ENCODE measurements at places on chromosomes 6 and 20.
A peak's percentile ranks its signal among the peaks of the same experiment; 100 is the strongest.

DNA sequence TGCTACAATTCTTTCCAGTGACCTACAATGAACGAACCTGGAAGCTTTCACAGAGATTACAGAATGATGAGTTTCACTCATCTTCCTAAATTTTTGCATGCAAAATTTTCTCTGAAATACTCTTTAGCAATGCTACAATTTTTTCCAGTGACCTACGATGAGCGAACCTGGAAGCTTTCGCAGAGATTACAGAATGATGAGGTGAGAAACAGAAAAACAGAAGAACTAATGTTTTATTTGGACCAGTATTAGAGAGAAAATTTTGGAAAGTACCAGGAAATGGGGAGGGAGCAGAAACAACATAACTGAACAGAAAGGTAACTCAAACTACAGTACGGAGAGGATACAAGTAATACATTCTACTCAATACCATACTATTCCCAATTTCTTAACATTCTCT is 75.0 kb downstream of the IBTK start:
- no peak for DNase-seq

- DNase-seq, result no peak
These were observed 80.7 kb upstream of the TRAF3IP2 start for GRCh38 chr6:111686249-111686931.

- no peak for DNase-seq
These were observed 32.8 kb upstream of the PTPN1 start for GRCh38 chr20:50477239-50477872.

DNA sequence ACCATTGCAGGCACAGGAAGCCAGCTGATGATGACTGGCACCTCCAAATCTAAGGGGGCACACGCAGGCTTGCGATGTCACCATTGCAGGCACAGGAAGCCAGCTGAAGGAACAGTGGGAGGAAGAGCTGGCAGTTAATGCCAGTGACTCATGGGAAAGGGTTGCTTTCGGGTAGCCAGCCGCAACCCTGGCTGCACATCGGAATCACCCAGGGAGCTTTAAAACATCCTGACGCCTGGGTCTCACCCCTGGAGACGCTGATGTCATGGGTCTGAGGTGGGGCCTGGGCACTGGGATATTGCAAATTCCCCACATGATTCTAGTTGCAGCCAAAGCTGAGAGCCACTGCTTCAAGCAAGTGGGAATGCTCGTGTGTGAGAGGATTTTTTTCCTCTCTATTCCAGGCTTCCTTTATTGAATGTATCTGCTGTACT is 16.1 kb upstream of the CCN6 start:
- DNase-seq, result peak; percentile 86

GRCh38 chr20:1809611-1810510 is 85.3 kb upstream of the SIRPA start:
- peak; percentile 88 for DNase-seq
